ENCODE measurements at places on chromosomes 16 and 17.

DNA sequence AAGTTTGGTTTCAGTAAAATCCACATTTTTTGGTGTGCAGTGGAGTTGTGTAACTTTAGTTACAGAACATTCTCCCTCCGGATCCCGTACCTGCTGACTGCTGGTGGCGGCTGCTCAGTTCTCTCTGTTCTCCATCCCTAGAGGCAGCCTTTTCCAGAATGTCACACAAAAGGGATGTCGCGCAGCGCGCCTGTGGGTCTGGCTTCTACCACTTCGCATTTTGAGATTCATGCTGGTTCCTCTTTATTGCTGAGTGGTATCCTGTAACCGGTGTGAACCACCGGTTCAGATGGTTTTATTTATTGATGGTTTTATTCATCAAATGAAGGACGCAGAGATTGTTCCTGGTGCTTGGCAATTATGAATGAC, 981 bp upstream of the CEP131 start:
- no peak for DNase-seq

- DNase-seq, result no peak
Observed at GRCh38 chr17:1565877-1566276, 3.3 kb upstream of the PITPNA start.

- DNase-seq, result no peak
Observed at GRCh38 chr17:61245706-61246135, 153.9 kb upstream of the TBX2 start.

GRCh38 chr17:68343976-68344375, 52.7 kb downstream of the ARSG start:
- DNase-seq, result no peak

DNA sequence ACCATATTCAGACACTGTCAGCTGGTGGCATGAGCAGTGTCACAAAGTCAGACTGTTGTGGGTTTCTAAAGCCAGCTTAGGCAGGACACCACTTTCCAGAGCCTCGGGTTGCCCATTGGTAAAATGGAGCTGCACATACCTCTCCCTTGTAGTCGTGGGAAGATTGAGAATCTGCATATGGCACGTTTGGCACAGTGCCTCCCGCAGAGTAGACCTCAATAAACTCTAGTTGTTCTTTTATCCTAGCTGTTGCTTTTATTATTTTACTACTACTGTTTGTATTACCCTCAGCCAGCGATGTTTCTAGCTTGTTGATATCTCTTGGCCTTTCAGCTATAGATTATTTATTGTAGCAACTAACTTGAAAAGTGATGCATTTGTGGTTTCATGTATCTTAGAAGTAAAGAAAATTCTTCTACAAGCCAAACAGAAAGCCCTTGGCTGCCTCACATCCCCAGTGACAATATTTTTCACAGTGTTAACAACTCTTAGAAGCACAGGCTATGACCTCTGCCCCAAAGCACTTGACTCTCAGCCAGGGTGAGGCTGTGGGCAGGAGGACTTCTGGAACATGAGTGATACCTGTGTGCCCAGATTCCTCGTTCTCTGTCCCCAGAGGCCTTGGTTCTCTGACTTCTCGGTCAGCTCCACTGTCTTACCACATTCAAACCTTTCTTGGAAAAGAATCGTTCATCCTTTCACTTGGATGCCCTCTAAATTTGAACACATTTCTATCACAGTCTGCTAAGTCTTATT, 351.6 kb downstream of the SNX29 start:
- no peak for DNase-seq

GRCh38 chr17:61065263-61065773, 334.3 kb upstream of the TBX2 start:
- no peak for DNase-seq

DNA sequence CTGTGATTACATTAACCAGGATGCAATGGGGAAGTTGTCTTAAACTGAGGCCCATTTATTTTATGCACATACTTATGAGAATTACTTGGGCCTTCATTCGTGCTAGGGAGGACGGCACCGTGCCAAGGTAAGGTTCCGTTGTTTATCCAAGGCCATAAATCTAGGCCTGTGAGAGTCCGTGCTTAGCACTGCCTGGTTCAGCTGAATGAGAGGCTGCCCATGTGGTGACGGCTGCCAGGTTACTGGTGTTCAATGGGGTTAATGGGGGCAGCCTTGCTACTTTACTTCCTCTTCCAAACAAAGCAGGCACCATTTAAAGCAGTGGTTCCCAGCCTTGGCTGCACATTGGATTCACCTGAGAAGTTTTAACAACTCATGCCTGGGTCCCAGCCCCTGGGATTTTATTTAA, 135.1 kb upstream of the NOL11 start:
- DNase-seq, result no peak

- DNase-seq, result no peak
Observed at GRCh38 chr17:77246110-77247047, 105.6 kb downstream of the SEC14L1 start.

DNA sequence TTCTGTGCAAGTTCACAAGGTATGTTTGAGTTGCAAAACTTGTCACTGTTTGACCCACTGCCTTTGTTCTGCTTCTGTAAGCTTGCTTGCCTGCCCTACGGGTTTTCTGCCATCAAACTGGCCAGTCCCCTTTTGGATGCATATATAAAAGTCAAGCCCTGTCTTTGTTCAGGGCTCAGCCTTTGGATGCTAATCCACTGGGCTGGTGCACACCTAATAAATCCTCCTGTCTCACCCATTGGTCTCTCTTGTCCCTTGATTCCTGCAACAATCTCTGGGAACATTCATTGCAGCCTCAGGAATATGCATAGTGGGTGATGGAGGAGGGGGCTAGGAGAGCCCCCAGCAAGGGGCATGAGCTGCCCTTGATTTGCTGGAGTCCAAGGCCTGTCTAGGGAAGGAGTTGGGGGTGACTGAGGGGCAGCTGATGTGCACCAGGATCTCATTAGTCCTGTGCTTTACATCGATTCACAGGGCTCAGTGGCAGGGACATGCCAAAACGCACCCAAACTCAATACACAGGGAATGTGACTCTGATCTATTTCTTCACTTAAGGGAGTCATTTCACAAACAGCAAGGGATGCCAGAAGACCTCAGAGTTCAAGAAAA, 225.4 kb upstream of the NLRP1 start:
- no peak for DNase-seq

DNA sequence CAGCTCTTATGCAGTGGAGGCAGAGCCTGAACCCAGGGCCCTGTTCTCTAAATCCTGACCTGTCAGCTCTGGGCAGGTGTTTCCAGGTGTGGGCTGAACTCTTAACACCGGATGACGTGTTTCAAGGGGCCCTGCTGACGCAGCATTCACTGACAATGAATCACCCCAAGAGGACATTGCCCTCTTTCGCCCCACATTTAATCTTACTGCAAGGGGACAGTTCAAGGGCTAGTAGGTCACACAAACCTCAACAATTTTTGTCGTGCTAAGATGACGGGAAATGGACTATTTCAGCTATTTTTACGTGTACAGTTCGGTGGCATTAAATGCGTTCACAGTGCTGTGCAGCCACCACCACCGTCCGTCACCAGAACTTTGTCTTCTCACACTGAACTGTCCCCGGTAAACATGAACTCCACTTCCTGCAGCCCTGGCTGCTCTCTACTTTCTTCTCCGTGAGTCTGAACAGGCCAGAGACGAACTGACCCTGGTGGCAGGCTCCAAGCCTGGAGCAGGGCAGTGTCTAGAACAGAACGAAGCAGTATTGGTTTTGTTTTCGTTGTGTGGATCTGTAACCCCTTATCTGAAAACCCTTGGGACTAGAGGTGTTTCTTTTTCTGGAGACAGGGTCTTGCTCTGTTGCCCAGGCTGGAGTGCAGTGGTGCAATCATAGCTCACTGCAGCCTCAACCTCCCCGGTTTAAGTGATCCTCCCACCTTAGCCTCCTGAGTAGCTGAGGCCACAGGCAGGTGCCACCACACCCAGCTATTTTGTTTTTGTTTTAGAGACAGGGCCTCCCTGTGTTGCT, 88.4 kb upstream of the CIBAR2 start:
- no peak for DNase-seq

DNA sequence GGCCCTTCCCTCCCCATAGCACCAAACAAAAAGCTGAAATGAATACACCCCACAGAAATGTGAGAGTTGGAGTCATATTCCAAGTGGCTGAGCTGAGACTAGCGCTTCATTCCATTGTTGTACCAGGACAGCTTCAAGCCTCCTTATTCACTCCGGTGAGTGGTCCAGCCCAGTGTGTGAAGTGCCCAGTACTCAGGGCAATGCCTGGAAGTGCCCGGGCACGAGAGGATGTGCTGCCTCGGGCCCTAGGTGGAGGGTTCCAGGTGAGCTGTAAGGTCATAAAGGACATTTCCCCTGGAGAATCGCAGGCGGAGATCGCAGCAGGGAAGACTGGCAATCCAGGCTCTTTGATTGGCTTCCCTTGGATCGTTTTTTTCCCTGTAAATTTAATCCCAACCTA, 5.4 kb upstream of the CYLD start:
- DNase-seq, result no peak

- no peak for DNase-seq
Observed at GRCh38 chr17:50589095-50589705, 28.7 kb downstream of the CACNA1G start.

GRCh38 chr17:28242791-28243190, 76.2 kb upstream of the TMEM97 start:
- no peak for DNase-seq

- no peak for DNase-seq
Observed at GRCh38 chr16:2895813-2896212, 12.8 kb downstream of the FLYWCH2 start.

DNA sequence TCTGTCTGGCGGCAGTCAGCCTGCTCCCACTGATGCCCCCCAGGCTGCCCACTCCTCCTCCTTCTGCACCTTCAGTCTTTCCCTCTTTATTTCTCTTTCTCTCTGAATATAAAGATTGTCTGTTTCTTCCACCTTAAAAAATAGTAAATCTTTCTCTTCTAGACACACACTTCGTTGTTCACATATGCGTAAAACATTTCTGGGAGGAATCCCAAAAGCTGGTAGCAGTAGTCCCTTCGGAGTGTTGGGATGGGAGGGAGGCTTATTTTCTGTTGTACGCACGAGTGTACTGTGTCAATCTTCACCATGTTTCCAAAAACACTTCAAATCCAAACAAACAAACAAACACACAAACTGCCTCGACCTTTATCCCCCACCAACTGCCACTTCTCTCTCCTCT, 9.9 kb downstream of the OSBPL7 start:
- no peak for DNase-seq

DNA sequence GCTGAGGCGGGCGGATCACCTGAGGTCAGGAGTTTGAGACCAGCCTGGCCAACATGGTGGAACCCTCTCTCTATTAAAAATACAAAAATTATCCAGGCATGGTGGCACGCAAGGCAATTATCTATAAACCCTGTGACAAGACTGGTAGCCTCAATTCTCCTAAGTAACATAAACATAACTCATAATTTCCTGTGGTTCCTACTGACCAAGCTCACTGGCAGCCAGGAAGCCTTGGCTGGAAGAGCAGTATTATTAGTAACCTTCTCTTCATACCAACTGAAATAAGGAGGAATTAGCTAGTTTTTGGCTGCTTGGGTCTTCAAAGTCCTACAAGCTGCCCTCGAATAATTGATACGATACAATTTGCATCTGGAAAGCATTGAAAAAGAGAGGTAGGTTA, 31.6 kb upstream of the LRRC37A3 start:
- no peak for DNase-seq

GRCh38 chr16:87792205-87792565, 26.4 kb upstream of the KLHDC4 start:
- no peak for DNase-seq

DNA sequence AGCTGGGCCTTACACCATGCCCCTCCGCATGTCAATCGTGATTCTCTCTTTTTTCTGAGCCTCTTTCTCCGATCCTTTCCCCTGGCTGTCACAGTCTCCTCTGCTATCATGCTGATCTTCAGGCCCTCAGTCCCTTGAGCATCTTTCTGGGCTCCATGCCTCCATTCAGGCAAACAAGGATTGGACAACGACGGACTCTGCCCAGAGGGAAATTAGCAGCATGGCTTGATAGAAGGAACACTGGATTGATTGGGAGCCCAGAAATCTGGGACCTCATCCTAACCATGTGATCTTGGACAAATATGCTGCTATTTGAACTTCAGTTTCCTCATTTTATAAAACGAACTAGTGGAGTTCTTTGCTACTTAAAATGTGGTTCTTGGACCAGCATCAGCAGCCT, 19.6 kb upstream of the PHF12 start:
- no peak for DNase-seq

All from stimulated activated CD8-positive, alpha-beta memory T cell treated with anti-CD3 and anti-CD28 coated beads, Interleukin-4, amount 100 ng/mL, for 1 hour (primary cell).